ENCODE measurements at places on chromosomes 3 and 15.
A peak's percentile ranks its signal among the peaks of the same experiment; 100 is the strongest.

DNA sequence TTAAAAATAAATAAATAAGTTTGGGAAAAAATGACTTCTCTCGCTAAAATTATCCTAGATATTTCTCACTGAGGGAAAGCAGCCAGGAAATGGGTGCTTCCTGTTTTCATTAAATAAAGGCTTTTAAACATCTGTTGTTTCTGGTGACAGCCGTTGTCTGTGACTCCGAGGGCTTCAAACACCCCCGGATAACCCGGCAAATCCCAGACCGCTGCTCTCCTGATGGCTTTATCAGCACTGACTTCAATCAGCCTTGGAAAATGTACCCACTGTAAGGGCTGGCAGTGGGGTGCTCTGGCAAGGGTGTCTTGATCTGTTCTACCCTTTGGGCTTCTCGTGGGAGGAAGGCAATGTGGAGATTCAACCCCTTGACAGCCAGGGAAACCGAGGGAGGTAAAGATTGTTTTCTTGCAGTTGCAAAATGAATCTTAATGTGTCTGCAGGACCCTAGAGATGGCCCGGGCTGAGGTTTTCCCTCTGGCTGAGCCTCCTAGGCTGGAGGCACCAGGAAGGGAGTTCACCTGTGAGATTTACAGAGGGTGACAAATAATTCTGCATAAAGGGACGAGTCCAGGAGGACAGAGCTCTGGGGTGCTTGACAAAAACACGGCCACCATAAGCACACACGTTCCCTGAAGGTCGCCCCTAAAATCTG, 33.6 kb upstream of the SEC13 start:
- DNase-seq = no peak

- DNase-seq = no peak
Measured at GRCh38 chr3:119222391-119222790, 18.3 kb downstream of the B4GALT4 start.

DNA sequence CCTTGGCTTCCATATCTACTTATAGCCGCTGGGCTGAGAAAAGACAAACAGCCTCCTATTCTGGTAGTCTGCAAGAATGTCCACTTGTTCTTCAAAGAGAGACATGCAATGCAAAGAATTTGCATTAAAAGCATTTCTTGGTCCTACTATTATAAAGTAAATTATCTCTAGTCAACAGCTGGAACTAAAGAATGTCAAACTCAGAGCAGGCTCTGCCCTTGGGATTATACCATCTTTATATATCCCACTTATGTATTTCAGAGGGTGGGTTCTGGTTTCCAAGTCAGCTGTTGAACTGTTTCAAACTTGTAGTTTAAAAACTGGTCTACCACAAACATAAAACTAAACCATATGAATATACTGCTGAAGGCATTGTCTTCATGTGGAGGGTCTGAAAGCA, 7.0 kb upstream of the ACTC1 start:
- no peak for DNase-seq

DNA sequence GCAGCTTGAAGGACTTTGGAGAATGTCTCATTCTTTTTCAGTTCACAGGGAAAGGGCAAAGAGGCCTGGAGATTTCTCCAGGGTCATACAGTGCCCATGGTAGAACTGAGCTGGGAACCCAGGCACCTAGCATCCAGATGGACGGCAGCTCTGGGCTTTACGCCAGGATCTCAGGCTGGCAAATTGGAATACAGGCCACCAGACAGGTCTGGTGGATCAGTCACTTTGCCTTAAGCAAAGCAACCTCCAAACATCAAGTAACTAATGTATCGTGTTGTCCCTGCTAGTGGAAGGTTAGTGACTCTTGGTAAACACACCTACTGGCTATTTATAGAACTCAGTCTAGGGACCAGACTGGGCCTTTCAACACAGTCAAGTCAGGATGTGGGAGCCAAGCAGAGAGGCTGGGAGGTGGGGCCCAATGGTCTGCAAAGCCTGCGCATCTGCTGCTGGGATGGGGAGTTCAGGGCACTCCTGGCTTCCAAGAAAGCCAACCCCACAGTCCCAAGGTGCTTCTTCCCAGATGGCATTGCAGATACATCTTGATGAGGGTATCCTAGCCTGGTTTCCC, 30.2 kb downstream of the RPLP1 start:
- DNase-seq = no peak

GRCh38 chr3:39638301-39638700, 170.8 kb downstream of the MOBP start:
- peak; percentile 77 for DNase-seq

DNA sequence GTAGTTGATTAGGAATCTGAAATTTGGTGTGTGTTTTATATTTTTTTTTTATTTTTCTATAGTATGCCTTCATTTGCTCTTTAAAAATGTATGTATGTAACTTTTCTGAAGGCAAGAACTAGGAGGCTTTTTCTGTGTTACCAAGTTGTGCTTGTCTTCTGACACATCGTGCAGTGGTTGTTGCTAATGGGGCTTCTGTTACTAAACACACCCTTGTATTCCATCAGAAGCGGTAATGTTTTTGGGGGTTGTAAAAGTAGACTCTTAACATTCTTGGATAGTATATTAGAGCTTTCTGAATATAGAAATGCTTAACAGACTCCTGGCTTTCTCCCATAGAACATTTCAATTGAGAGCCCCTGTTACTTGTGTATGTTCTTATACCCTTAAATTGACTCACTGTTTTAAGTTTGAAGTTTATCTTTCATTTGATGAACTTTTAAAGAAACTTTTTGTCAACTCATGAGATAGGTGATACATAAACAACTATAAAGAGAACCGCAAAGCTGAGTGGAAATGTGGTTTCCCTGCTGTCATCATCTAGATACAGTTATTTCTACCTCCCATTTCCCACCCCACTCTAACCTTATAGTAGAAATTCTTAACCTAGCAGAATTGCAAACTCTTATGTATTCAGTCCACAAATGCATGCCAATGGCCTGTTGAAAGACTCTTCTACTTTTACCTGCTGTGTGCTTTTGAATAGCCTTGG, 2.5 kb downstream of the TIPARP start:
- peak; percentile 56 for DNase-seq

DNA sequence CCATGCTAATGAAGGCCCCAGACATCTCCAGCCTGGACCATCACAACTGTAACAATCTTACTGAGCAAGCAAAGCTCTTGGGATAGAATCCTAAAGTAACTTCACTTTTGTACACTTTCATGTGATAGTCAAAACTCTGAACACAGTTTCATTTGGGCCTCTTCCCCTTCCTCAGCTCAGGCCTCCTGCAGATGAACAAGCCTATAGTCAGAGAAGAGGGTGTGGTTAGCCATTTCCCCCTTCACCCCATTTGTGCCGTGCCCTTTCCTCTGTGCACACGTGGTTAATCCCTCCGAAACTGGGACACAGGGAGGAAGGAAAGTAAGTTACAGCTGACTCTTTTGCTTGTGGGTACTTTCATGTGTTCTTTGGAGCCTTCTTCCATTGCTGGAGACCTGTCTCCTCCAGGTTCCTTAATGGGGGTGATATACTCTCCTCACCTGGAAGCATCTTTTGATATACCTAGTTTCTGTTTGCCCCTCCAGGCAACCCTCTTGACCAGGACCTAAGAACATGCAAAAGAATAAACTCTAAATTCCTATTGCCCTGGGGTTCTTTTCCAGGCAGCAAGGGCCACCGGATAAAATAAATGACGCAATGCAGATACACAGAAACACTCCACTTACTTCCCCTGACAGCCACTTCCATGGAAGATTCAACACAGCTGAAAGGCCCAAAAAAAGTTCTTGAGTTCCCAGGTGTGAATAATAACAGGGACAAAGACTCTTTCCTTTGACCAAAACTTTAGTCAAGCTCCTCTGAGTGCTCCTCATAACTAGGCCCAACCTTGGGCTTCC, 29.6 kb upstream of the CSTA start:
- peak; percentile 46 for DNase-seq

GRCh38 chr15:34514251-34514670, 69.2 kb downstream of the GOLGA8B start:
- DNase-seq = peak; percentile 58

DNA sequence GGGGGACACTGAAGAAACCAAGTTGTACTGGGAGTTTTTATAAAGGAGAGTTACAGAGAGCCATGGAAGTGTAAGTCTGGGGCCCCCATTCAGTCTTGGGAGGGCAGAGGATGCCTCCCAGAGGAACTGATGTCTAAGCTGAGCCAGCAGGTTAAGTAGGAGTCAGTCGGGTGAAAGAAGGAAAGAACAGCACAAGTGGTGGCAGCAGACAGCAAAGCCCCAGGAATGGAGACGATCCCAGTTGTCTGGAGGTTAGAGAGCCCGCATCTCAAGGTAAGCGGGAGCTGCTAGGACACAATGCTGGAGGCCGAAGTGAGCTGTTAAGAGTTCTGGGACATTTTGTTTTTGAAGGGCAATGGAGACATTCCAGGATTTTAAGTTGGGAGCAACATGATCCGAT, 88.8 kb downstream of the TAMM41 start:
- DNase-seq = no peak

DNA sequence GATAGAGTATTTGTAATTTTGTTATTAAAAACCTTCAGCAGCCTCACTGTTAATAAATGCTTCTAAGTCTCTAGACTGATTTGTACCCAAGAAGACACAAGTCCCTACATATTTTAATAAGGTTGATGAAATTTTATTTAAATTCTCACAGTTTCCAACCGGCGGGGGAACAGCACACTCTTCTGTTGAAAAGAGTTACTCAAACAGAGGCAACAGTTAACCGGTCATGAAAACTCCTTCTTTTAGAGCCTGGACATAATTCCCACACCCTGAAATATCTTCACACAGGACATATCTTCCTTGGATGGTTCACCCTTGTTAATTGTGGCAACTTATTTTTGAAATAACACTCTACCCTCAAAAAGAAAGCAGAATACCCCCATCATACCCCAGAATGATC, 278.8 kb downstream of the FOXP1 start:
- DNase-seq = peak; percentile 80

DNA sequence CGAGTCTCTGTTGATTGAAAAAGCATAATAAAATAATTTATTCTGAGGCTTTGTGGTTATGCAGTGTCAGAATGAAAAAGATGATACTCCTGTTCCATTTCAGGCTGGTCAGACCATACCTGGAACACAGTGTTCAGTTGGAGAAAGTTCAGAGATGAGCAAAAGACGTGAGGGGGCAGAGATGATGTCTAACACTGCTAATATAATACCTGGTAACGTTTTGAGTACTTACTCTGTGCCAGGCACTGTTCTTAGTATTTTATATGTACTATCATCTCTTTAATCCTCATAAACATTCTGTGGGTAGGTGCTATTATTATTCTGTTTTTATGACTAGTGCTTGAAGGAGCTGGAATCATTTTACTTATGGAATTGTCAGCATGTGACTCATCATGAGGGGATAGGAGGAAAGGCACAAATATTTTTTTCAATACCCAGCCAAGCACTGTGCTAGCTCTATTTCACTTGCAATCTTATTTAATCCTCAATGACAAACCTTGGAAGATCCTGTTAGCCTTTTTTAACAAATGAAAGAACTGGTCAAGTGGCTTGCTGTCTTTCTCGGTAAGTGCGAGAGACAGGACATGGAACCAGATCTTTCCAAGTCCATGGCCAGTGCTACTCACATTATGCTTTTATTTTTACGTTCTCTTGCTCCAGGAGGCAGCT, 31.8 kb downstream of the IQGAP1 start:
- no peak for DNase-seq

DNA sequence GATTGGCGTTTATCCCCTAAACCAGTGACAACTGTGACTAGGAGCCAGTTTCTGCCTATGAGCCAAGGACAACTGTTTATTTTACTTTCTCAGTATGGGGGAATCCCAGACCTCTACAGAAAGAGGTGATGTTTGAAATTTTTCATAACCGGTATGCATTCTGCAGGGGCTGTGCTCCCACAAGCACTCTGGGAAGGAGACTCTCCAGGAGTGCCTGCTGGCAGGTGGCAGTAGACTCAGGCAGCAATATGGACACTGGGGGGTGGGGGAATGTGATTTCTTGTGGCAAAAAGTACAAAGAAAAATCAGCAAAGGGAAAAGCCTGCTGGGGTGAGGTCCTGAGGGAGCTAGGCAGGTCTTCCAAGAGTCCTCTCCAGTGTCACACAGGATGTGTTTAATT, 5.9 kb downstream of the TGM4 start:
- DNase-seq = no peak

DNA sequence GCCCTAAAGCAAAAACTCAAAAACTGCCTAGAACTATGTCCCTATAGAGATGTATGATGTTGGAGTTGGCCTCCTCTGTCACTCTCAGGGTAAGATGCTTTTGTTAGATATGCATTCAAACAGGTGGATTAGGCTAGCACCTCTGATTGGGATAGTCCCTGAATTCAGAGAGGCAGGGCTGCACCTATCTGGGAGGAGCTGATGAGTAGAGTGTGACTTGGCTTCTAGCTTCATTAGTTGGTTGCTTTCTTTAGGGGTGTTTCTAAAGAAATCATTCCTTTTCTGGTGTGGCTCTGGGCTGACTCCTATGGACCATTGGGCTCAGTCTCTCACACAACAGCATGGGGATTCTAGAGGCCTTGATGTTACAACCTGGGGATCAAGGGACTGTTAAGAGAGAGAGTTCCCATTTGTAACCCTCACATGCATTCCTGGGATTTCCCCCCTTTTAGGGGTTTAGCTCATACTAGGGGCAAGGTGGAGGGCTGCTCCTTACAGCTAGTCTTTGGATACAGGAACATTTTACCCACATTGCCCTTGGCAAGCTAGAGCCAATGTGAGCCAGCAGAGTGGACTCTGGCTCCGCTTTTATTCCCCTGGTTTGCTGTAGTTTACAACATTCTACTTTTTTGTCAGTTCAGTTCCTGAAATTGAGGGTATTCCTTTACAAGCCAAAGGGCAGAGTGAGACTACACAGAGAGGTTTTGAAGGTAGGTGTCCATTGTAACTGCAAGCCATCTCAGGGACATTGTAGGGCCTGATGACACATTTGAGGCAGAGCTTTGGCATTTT, 7.5 kb downstream of the ZNF592 start:
- DNase-seq = no peak

GRCh38 chr15:30953731-30954378, 37.6 kb downstream of the MTMR10 start:
- DNase-seq = peak; percentile 74

DNA sequence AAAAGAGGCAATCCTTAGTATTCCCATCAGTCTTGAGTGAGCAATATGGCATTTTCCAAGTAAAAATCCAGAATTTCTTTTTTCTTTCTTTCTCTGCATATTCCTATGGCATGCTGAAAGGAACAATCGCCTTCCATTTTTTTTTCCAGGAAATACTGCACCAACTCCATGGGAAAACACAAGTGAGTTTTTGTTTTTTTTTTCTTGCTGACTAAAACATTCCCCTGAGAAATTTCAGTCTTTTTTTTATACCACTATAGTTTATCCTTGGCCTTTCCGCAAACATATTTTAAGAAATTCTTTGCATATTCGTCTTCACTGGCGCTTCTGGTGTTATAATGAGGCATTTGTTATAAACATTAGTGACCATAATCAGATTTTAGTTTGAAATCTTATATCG, 429.6 kb upstream of the MDFIC2 start:
- DNase-seq = no peak

- DNase-seq = no peak
Measured at GRCh38 chr3:23590424-23591273, 215.1 kb upstream of the UBE2E1 start.
